Right renal pelvis (tissue), 4 donors: ENCODE measurements at places on chromosomes 5 and 9. TPM values are rescaled to one million over a fixed set of nuclear protein-coding genes. Genes with fewer than 3 reads are reported as not detected.
A peak's percentile ranks its signal among the peaks of the same experiment; 100 is the strongest.

The ARHGEF37 gene
- polyA plus RNA-seq: 6.9 TPM

The KCTD16 gene
- 2.4 TPM for polyA plus RNA-seq

DNA sequence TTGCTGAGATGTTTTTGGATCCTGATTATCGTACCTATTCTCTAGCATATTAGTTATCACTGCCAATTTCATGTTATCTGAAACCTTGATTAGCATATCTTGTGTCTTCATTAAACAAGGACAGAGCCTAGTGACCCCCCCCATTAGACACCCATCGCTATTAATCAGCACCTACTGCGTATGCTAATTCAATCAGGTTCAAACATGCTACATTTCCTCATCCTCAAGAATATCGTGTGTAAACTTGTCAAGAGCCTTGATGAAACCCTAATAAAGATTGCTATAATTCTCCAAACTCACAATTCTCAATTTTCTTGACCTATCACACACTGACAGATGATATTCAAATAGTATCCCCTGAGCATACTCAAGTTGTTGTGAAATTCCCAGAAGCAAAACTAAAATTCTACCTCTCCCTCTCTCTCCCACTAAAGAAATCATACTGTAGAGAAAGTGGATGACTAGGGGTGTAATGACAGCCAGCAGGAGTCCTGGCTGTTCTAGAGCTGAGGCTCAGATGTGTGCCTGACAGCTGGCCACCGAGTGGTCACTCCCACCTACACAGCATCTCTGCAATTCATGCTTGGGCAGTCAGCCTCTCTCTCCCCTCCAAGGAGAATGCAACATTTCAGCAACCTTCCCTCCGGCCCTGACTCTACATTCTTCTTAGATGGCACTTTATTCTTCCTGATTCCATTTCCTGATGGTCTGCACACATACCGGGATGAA lies 9.2 kb upstream of the ZNF354A start:
- DNase-seq: no peak

- DNase-seq: no peak
Measured at GRCh38 chr9:137951597-137952490, 74.3 kb downstream of the CACNA1B start.

The SAP30L gene
- polyA plus RNA-seq: 43.1 TPM

GRCh38 chr5:79518718-79519117 lies 4.8 kb upstream of the HOMER1 start:
- no peak for DNase-seq

GRCh38 chr9:109507421-109507838 lies 9.3 kb upstream of the PTPN3 start:
- DNase-seq: no peak

DNA sequence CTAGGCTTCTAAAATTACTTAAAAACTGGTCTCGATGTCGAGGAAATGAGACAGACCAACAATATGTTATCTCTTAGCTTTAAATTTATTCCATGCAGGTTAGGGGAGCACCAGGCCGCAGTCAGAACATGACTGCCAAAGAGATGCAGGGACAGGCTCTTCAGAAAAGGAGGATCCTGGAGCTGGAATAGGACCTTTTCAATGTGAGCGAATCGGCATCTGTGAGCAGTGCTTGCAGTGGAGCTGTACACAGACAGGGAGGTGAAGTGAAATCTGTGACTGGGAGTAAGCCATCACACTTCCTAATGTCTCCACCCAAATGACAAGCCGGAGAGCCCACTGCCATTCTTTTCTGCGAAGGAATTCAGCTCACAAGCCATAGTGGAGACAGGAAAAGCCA lies 78.2 kb downstream of the EFNA5 start:
- no peak for DNase-seq

The LHX3 gene
- not detected for polyA plus RNA-seq

DNA sequence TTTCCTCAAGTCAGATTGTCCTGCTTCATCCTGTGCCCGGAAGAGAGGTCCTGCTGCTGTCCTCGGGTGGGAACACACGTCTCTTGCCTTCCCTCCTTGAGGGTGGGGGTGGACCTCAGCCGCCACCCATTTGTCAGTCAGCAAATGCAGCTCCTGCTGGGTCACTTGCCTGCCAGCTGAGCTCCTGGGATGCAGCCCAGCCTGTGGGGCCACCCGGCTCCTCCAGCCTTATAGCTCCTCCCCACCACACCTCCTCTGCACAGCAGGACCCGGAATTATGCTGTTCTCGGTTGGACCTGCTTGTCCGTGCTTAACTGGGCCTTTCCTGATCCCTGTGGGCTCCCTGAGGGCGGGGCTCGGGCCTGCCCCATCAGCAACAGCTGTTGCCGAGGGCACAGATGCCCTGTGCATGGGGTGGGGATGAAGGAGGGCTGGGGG lies 52.7 kb downstream of the RXRA start:
- no peak for DNase-seq

DNA sequence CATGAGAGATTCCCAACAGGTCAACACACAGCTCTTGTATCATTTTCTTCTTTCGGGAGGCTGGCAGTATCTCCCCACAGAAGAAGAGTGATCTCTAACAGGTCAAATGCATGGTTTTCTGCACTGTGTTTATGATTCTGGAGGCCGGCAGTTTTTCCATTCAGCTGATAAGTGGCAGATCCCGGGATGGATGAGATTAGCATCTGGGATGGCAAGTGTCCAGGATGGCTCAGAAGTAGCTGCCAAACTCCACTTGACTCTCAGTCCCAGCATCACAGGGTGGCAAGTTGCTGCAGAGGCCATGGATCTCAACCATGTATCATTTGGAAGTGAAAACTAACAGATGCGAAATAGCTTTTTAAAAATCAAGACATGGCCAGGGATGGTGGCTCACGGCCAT lies 97.8 kb upstream of the SLC44A1 start:
- no peak for DNase-seq

DNA sequence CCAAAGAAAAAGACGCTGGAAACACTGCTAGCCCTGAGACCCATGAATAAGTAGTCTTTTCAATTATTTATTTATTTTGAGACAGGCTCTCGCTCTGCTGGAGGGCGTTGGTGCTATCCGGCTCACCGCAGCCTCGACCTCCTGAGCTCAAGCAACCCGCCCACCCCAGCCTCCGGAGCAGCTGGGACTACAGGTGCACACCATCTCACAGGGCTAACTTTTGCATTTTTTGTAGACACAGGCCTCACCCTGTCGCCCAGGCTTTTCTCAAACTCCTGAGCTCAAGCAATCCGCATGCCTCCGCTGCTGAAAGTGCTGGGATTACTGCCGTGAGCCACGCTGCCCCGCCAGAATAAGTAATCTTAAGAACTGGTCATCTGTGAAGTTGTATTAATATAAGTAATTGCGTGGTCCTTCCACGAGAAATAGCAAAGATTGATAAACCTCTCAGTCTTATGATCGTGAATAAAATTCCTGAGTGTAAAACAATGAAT lies 1.6 kb downstream of the ANXA2R start:
- DNase-seq: no peak

The F2RL2 gene
- polyA plus RNA-seq: 0.35 TPM

DNA sequence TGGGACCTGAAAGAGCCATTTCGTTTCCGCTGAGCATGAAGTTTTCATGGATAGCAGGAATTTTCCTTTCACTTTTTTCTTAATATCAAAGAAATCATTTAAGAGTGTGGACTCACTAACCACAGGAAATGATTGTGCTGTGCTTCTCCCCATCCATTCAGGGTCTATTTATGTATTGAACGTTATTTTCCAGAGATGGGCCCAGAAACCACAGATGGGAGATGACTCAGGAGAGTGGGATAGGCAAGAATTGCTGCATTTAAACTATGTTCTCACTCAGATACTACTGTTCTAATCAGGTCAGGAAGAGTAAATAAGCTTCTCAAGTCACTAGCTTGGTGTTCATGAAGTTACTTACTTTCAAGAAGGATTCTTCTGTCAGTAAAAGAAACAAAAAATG lies 763.8 kb downstream of the DTWD2 start:
- no peak for DNase-seq

The ZFP2 gene
- 8.9 TPM for polyA plus RNA-seq

GRCh38 chr5:40165789-40166728 lies 513.7 kb upstream of the PTGER4 start:
- DNase-seq: no peak

DNA sequence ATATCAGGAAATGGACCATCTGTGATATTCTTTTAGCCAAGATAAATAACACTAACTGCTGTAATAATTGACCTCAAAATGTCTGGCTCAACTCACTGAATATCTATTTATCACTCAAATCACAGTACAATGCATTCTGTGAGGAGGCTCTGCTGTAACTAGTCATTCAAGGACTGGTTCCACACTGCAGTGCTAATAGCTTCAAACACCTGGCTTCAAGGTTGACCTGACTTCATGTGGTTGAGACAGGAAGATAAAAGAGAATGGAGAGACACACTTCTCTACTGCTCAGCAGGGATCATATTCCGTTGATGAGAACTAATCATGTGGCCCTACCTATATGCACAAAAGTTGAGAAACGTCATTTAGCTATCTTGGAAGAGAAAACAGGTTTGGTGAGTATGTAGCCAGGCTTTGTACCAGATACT lies 3.4 kb upstream of the RHOBTB3 start:
- no peak for DNase-seq

The LCN10 gene
- 1.2 TPM for polyA plus RNA-seq

The CCDC171 gene
- polyA plus RNA-seq: 5.1 TPM

The SLC1A3 gene
- polyA plus RNA-seq: 2.8 TPM

DNA sequence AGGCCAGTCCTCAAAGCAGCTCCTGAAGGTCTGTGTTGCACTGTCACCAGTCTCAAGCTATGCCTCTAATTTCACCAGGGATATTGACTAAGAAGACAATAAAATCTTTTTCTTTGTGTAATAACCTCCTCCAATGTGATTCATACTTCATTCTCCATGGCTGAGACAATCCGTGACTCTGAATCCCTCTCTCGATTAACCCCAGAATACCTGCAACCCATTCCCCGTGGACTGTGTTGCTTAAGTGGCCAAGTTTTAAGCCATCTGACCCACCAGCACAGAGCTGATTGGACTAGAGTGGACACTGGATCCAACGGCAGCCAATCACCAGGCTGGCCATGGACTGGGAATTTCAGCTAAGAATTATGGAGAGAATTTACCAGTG lies 5.4 kb upstream of the CCIN start:
- DNase-seq: no peak

The GALNT12 gene
- 7.9 TPM for polyA plus RNA-seq

The FOXD4 gene
- 0.70 TPM for polyA plus RNA-seq

DNA sequence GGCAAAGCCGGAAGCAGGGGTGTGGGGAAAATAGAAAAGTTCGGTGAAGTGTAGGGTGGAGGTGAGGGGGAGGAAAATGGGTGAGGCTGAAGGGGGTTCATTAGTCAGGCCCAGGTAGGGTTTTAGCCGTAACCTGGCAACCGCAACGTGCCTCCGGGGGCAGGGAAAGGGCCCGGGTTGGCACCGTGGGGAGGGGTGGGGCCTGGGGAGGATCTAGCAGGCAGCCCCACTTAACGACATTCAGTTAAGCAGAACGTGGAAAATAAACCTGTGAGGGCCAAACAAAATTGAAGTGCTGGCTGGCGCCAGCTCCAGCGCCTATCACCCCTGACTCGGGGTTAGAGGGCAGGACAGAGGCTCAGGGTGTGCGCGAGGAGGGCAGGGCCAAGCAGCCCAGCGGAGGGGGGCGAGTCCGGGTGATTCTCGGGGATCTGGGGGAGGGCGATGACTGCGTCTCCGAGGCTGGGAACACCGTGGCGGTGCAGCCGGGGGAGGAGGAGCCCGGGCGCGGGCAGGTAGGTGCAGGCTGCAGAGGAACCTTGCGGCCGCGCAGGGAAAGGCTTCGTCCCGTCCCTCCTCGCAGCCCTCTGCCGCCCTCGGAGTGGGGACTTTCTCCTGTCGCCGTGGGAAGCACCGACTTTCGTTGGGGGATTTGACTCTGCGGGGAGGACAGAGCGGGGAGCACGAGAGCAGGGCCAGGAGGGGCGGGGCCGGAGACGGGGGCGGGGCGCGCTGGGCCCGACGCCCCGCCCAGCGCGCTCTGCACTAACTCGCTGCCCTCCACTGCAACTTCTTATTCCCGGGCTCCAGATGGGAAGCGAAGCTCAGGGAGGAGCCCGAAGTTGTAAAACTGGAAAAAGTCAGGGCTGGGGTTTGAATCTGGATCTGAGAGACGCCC lies 5.1 kb downstream of the RGS14 start:
- no peak for DNase-seq

The TMEM252 gene
- 13.5 TPM for polyA plus RNA-seq

DNA sequence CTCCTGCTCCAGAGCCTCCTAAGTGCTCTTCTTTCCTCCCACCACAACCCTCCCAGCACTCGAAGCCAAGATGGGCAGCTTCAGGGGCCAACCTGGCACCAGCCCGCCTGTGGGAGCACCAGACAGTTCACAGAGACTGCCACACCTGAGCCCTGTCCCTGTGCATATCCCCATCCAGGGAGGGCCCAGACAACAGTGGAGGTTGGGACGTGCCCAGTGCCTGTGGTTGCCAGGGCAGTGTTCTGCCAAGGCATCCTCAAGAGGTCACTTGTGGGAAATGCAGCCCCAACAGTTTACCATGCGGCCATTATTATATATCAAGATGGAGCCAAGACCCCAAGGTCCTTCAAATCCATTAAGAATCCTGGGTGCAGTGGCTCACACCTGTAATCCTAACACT lies 23.0 kb upstream of the TRIO start:
- no peak for DNase-seq

DNA sequence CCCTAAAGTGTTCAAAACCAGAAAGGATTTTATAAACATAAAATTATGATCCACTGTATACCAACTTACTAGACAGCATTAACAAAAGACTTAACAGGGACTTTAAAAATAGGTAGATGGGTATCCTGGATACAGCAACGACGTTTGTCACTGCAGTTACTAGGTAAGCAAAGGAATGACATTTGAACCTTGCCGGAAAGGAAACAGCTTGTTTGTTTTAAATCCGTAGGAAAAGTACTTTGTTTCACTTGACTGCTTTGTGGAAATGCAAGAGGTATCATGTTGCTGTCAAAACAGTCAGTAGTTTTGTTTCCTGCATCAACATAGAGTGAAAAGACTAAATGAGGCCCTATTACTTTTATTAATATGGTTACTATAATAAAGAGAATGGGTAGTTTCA lies 122.9 kb downstream of the CDC42SE2 start:
- peak; percentile 34 for DNase-seq

The ADAM19 gene
- 9.8 TPM for polyA plus RNA-seq

The EQTN gene
- polyA plus RNA-seq: 0.28 TPM

The NUP214 gene
- 61.3 TPM for polyA plus RNA-seq

DNA sequence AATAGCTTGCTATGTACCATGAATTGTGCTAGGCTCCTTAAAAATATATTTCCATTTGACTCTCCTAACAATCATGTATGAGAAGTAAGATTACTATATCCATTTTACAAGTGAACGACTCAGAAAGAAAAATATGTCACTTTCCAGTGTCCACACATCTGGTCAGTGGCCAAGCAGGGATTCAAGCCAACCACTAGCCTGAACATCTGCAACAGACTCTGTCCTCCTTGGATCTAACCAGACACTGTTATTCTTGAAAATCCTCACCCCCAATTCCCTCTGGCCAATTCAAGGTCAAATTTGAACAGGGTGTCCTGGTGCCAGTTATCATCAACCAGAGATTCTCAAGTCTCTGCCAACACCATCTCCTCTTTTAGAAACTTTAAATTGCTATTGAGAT lies 344.1 kb upstream of the WWC1 start:
- no peak for DNase-seq

The TCOF1 gene
- polyA plus RNA-seq: 27.7 TPM

DNA sequence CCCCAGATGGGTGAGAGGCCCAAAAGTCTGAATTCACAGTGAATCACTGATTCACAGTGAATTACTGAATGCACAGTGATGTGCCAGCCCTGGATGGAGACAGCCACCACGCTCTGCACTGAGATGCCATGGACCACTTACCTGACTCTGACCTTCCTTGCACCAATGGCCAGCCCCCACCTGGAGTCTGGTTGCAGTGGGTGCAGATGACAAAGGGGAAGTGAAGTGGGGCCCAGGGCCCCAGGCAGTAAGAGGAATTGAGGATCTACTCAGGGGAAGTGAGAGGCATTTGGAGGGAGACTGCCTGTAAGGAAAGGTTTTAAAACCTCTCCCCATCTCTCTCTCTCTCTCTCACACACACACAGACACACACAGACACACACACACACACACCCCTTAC lies 412.1 kb downstream of the CYLC2 start:
- DNase-seq: no peak
